Vagina (tissue), 2 donors: ENCODE measurements at places on chromosomes 6 and 20.

DNA sequence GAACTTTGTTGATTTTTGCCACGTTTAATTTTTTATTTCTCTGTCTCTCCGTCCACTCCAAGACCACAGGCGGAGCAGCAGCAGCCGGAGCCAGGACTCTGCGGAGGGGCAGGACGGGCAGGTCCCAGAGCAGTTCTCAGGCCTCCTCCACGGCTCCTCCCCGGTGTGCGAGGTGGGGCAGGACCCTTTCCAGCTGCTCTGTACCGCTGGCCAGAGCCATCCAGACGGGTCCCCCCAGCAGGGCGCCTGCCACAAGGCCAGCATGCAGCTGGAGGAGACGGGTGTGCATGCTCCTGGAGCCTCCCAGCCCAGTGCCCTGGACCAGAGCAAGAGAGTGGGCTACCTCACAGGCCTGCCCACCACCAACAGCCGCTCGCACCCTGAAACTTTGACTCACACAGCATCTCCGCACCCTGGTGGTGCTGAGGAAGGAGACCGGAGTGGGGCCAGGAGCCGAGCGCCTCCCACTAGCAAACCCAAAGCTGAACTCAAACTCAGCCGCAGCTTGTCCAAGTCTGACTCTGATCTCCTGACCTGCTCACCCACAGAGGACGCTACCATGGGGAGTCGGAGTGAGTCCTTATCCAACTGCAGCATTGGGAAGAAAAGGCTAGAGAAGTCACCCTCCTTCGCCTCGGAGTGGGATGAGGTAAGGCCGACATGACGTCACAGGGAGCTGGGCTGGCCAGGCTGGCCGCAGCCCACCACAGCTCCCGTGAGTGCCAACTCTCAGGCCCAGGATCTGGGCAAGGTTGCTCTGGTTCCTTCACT lies 123.5 kb downstream of the TCP11 start:
- DNase-seq = no peak

DNA sequence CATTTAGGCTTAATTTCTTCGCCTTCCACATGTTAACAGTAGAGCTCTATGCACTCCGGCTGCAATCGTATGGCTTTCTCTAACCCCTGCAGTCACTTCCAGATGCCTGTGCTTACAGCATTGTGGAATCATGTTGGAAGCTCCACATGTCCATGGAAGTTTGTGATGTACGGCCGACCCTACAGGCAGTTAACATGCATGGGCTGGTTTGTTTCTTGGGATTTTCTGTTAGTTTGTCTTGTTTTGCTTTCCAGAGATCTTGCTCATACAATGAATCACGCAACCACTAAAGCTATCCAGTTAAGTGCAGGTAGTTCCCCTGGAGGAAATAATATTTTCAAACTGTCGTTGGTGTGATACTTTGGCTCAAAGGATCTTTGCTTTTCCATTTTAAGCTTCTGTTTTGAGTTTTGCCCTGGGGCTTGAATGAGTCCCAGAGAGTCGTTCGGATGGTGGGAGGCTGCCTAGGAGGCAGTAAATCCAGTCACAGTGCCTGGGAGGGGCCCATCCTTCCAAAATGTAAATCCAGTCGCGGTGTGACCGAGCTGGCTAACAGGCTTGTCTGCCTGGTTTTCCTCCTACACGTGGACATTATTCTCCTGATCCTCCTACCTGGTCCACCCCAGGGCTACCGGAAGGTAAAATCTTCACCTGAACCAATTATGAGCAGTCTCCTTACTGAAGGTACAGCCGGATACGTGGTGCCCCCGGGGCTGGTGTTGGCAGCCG lies 225.9 kb downstream of the SMOC2 start:
- no peak for DNase-seq

DNA sequence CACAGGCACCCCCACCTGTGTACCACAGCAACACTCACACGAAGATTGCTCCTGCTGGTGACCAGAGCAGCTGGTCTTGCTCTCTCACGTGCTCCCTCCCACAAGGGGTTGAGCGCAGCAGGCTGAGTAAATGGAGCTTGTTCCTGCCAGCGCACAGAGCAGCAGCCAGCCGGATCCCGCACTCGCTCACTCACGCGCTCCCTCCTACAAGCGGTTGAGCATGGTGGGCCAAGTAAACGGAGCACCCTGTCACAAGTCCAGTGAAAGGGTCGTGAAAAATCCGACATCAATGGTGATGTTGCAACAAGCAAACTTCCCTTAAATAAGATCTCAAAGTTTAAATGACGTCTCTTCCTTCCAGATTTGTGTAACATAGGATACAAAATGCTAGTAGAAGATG lies 313.7 kb downstream of the FOXC1 start:
- no peak for DNase-seq

DNA sequence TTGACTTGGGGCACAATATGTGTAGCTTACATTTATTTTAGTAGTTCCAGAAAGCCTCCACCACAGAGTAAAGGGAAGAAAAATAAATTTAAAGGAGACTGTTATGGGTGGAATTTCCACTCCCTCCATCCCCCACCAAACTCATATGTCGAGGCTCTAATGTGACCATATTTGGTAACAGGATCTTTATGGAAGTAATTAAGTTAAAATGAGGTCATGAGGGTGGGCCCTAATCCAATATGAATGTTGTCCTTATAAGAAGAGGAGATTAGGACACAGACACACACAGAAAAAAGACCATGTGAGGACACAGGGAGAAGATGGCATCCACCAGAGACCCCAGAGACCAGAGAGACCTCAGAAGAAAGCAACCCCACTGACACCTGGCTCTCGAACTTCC lies 189.7 kb downstream of the EDN1 start:
- no peak for DNase-seq

DNA sequence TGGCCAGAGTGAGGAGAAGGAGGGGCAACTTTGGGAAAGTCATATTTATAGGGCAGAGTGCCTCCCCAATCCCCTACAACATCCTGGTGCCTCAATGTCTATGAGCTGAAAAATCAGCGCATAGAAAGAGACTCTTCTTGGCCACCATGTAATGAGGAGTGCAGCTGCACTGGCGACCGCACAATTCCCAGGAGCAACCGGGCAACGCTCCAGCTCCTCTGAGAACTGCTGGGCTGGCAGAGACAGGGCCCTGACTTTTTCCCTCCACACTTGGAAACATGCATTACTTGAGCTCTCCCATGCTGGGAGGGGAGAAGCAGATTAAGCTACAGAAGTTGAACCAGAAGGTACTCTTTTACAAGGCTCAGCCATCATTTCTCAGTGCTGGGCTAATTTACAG lies 31.4 kb upstream of the MARCKS start:
- no peak for DNase-seq

GRCh38 chr6:52127957-52128356 lies 40.5 kb upstream of the PKHD1 start:
- DNase-seq = no peak

- DNase-seq = no peak
Measured at GRCh38 chr6:14718861-14719260, 527.0 kb upstream of the JARID2 start.

DNA sequence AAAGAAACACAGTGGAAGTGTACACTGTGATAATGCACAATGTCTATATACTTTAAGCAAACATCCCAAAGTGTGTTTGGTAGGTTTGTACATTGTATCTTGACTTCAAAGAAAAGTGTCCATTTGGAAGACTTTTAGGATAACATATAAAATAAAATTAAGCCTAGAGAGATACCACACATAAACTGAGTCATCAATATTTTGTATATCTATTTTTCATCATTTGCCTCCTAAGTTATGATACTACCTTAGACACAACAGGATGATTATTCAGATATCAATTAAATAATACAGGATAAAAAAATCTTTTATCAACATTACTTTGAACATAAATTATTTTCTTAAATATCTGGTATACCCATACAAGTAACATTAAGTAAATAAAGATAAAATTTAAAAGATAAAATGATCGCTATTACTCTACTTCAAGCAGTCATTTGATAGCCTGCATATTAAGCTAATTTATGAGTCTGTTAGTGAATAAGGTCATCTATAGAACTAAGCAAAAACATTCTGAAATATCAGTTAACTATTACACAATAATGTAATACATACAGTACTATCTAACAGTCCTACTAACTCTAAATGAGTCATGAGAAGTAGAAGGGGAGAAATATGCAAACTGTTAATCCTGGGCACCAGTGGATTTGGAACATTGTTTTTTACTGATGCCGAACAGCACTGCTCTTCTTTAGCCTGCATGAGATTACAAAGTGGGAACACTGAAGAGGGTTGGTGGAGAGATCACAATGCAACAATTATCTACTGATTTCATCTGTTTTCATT lies 158.4 kb upstream of the SIM1 start:
- DNase-seq = no peak

GRCh38 chr20:54639941-54640340 lies 164.5 kb downstream of the DOK5 start:
- no peak for DNase-seq

- no peak for DNase-seq
Measured at GRCh38 chr6:83436674-83437073, 5.8 kb upstream of the ME1 start.

- DNase-seq = no peak
Measured at GRCh38 chr20:63792866-63793265, 38.2 kb downstream of the ZBTB46 start.

DNA sequence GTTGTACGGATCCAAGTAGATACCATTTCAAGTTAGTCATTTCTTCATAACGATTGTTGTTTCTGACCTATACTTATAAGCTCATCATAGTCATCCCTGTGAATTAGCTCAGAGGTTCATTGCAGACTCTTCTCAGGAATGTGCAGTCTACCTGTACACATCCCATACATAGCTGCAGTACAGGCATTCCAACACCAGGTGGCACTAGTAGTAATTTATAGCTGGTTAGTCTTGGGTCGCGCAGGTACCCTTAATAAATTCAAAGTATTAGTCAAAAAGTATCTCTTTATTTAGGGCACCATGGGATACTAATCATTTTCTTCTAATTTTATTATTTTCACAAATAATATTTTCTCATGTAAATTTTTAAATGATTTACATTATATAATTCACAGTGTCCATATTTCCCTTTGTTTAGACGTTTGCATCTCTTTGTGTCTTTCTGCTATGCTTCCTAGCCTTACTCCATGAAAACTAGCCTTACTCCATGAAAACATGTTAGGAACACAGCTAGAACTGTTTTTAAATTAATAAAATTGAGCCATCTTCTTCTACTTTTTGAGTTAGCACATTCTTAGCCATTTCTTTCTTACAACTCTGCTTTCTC lies 128.6 kb upstream of the FAM83B start:
- no peak for DNase-seq

GRCh38 chr6:129022011-129022553 lies 139.1 kb downstream of the LAMA2 start:
- DNase-seq = no peak

DNA sequence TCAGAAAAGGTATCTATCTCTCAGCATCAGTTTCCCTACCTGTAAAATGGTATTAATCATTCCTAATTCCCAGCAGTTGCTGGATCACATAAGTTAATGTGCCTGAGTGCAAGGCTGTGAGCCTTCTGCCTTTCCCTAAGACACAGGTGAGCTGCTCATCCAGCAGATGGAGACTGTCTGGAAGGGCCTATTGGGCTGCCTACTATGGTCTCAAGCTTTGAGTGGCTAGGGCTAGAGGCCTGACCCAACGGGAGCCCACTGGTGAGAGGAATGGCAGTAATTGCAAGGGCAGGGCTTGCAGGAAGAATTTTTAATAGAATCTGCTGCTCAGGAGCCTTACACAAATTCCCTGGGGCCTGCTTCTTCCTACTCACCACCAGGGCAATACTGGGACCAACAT lies 4.3 kb downstream of the KHDC1 start:
- DNase-seq = no peak
